Stimulated activated CD8-positive, alpha-beta memory T cell treated with anti-CD3 and anti-CD28 coated beads, Interleukin-4, amount 100 ng/mL, for 4 hours (primary cell): ENCODE measurements at places on chromosomes 1 and 21.

DNA sequence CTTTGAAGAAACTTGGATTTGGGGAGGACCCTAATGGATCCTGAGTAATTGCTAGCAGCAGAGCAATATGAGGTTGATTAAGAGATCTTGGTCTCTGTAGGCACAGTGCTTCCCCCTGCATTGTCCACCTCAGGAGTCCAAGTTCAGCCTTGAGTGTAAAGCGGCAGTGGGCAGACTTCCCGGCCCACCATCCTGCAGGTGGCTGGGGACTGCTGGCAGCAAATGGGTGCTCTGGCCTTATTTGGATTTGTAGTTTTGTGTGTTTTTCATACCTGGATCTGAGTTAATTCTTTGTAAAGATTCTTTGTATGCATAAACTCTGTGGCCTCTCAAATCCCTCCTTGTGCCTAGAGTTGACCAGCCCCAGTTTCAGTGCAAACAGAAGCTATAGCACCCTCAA lies 7.6 kb downstream of the BARHL2 start:
- no peak for DNase-seq

GRCh38 chr1:21574466-21575151 lies 65.4 kb downstream of the ALPL start:
- DNase-seq: no peak

- DNase-seq: no peak
Observed at GRCh38 chr1:112431038-112431437, 35.0 kb downstream of the CTTNBP2NL start.

GRCh38 chr21:29808153-29808552 lies 131.6 kb downstream of the GRIK1 start:
- DNase-seq: no peak

DNA sequence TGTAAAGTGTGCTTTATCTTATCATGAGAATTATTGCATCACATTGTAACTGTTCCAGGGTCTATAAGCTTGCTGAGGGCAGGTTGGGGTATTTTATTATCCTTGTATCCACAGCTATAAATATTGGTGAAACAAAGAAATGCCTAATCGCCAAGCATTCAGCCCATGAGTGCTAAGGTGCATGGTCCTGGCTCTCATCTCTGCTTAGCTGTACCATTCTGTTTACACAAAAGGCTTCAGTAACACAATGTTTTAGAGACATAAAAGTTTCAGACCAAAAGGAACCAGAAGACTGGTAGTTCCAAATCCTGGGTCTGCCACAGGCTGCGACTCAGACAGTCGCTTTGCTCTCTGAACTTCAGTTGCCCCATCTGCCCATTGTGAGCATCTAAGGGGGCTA lies 99.6 kb upstream of the C8B start:
- DNase-seq: no peak

DNA sequence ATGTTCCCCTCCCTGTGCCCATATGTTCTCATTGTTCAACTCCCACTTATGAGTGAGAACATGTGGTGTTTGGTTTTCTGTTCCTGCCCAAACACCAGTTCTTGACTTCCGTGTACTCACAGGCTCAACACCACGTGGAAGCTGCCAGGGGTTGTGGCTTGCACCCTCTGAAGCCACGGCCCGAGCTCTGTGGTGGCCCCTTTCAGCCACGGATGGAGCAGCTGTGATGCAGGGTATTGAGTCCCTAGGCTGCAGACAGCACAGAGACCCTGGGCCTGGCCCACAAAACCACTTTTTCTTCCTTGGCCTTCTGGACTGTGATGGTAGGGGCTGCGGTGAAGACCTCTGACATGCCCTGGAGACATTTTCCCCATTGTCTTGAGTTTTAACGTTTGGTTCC lies 111.6 kb downstream of the SYT14 start:
- DNase-seq: no peak

DNA sequence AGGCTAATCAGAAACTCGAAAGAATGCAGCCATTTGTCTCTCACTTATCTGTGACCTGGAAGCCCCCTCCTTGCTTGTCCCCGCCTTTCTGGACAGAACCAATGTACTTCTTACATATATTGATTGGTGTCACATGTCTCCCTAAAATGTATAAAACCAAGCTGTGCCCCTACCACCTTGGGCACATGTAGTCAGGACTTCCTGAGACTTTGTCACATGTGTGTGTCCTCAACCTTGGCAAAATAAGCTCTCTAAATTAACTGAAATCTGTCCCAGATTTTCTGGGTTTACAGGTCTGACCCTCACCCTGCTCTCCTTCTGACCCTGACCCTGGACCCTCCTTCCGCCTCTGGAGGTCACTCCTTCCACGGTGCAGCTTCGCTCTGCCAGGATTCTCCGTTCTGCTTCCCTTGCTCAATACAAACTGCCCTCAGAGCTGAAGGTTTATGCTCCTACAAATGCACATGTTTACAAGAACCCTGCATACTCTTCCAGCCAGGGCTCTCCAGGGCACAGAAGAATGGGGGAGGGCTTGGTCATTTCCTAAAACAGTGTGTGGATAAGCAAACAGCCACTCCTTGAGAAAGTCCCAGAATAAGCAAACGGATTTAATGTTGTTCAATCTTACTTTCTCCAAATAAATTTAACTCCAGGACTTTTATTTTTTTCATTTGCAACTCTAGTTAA lies 160.5 kb downstream of the ACTL8 start:
- DNase-seq: no peak

- no peak for DNase-seq
Observed at GRCh38 chr1:77322061-77322900, 40.5 kb downstream of the AK5 start.

DNA sequence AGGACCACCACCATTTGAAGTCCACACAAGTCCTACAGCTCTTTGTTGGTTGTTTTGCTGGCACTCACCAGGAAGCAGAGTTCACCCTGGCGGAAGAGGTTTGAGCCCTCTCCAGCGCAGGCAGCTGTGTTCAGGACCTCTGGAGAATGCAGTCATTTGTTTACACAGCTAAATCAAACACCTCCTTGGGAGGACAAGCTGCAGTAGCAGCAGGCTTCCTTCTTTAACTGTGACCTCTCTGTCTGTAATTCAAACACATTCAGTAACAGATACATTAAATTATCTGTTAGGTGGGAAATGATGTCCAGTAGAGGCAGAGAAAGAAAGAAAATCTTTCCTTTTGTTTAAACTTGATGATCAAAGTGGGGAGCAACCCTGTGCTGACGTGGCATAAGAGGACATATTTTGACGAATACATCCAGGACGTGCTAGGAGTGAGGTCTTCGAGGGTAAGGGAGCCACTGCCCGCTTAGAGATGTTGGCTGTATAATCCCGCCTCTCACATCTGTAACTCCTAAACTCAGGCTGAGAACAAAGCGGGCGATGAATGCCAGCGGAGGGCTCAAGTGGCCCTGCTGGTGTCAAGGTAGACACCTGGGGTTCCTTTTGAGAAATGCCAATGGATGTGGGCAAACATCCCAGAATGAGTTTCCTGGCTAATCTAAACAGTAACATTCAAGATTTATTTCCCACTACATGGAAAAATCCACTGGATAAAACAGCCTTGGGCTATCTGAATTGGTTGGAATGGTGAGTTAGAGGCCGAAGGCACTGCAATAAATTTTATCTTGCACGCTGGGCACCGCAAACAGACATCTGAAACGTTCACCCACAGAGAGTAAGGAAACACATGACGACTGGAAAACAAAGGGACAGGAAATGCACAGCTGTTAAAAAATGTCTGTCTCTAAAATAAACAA lies 51.7 kb downstream of the ABCA4 start:
- no peak for DNase-seq

- no peak for DNase-seq
Observed at GRCh38 chr21:44996983-44997936, 57.4 kb downstream of the SLX9 start.

GRCh38 chr21:40681164-40681859 lies 165.6 kb downstream of the DSCAM start:
- no peak for DNase-seq

GRCh38 chr1:247113733-247114271 lies 9.6 kb upstream of the ZNF669 start:
- DNase-seq: no peak

- DNase-seq: no peak
Observed at GRCh38 chr1:161989786-161990185, 33.9 kb downstream of the OLFML2B start.

DNA sequence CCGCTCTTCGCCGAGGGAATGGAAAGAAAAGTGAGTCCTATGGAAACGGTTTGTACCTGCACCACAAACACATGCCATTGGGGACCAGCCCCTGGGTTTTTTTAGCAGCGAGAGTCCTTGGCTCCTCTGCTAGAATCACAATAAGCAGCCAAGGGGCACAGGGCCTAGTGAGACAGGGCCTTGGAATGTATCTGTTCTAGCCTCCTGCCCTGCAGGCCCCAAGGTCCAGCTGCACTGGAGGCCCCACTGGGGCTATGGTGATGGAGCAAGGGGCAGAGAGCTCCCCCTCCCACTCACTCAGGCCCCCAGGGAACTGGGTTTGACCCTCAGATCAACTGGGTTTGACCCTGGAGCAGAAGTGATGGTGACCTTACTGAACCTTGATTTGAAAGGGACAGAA lies 14.4 kb downstream of the SHISA4 start:
- DNase-seq: no peak

DNA sequence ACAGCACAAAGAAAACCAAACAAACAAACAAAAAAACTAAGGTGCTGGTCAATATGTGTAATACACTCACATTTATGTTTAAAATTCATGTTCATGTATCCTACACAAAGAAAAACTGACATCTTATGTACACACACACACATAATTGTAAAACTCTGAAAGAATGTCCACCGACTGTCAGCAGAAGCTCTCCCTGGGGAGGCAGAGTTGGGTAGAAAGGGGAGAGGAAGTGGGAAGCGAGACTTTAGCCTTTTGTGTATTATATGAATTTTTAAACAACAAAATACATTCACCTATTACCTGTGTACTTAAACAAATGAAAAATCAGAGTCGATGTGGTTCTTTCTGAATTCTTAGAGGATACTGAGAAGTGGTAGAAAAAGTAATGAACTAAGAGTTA lies 88.3 kb downstream of the ABCA4 start:
- no peak for DNase-seq

DNA sequence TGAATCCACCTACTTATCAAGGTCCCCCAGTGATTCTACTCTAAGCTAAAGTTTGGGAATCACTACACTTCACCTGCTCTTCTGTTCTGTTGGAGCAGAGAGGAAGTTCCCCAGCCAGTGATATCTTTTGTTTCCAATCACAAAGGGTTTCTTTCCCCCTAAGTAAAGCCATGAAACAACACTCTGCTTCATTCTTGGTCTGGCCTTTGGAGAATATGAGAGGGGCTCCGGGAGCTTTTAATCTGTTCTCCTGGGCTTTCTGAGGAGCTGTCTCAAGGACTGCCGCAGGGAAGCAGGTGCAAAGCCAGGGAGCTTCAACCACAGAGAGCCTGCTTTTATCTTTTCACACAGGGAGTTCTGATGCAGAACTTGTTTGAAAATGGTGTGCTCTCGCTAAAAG lies 10.1 kb upstream of the SLAMF9 start:
- DNase-seq: no peak

DNA sequence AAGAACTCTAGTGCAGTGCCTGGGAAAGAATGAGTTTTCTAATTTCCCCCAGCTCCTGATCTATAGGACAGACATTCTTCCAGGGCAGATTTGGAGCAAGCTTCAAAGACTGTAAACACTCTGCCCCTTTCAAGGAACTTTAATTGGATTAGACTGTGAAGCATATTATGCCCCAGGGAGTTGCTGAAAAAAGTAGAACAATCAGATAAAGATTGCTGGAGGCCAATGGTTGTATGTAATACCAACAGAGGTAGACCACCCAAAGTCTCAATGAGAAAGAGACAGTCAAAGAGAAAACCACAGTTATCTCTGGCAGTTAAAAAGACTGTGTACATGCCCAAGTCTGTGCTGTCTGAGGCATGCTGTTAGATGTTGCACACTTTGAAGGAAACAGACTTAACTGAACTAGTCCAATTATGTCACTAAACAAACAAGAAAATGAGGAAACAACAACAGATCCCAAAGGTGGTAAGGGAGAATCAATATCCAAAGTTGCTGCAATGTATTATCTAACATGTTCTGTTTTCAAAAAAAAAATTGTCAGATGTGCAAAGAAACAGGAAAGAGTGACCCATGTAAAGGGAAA lies 24.4 kb downstream of the C4BPA start:
- DNase-seq: no peak

GRCh38 chr1:223175032-223175431 lies 32.0 kb upstream of the TLR5 start:
- DNase-seq: no peak

DNA sequence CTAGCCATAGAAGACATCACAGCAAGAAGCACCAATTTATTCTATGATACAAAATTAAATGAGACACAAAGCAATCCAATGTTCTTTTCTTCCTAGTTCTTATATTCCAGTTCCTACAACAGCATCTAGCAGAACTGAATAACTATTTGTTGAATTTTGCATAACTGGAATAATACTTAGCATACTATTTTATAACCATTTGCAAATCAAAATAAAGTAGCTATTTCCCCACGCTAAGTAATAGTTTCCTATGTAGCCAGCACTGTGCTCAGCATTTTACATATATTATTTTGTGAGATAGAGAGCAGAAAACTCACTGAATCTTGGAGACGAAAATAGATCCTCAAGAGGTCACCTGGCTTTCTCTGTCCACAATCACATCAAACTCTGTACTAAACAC lies 42.1 kb downstream of the KCNH1 start:
- no peak for DNase-seq

DNA sequence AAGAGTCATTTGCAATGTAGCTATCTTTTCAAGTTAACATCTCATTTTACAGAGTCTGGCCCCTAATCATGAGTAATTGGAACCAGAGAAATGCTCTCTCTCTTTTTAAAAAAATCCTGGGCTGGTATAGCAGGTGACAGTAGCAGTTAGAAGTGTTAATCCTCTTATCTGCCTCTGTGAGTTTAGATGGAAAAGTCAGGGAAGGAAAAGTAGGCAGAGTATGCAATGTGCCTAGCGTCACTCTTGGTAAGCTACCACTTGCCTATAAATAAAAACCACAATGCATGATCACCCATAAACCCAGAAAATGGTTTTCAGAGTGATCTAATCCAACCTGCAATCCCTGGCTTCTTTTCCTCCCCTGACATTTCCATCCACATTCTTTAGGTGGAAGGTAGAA lies 43.2 kb downstream of the UTP25 start:
- no peak for DNase-seq

- no peak for DNase-seq
Observed at GRCh38 chr1:103056423-103056822, 51.9 kb downstream of the COL11A1 start.
